ENCODE measurements at places on chromosomes 2 and 18.

- DNase-seq = no peak
Measured at GRCh38 chr2:108637304-108637669, 82.0 kb upstream of the RANBP2 start.

GRCh38 chr2:231970461-231970860 lies 8.9 kb downstream of the DIS3L2 start:
- DNase-seq = no peak

DNA sequence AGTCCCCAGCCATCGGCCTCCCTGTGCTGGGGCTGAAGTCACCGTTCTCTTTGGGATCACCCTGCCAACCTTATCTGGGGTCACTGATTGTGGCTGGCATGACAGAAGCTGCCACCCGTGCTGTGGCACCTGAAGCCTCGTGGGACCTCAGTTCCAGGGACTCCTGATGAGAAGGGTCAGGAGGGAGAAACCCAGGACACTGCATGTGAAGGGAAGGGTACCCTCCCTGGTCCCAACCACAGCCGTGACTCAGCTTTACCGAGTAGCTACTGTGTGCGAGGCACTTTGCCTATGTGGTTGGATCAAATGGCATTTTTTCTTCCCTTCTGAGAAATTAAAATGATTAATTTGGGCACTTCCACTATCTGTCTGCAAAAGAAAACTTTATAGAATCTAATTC lies 64.4 kb downstream of the SP110 start:
- no peak for DNase-seq

- DNase-seq = no peak
Measured at GRCh38 chr2:44531289-44531688, 169.5 kb downstream of the CAMKMT start.

- DNase-seq = no peak
Measured at GRCh38 chr2:239421851-239422250, 21.0 kb upstream of the HDAC4 start.

DNA sequence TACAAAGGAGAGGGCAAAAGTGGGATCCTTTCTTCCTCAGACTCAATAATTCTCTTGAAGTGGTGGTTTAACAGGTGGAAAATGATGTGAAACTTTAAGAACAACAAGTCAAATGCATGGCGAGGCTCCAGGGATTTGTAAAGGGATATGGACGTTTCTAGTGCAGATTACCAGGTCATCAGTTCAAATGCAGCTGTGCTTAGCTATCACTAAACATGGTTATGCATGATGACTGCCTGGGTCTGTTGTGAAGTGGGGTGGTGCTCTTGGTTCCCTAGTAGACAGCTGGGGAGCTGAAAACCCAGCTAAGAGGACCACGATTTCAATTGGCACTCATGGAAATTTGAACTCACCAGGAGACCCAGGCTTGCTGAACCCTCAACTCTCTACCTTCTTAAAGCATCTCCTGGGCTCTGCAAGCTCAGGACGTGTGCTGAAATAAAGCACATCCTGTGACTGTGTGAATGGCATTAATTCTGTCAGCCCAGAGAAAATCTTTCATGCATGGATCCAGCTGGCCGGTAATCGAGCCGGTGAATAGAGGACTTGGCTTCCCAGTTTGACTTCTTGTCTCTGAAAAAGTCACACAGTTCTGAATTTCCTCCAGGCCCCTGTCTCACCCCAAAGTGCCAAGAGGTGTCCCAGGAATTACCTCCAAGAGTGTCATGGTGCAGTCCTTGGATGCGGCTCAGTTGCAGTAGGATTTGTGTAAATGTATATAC lies 146.1 kb downstream of the MTX2 start:
- DNase-seq = no peak

DNA sequence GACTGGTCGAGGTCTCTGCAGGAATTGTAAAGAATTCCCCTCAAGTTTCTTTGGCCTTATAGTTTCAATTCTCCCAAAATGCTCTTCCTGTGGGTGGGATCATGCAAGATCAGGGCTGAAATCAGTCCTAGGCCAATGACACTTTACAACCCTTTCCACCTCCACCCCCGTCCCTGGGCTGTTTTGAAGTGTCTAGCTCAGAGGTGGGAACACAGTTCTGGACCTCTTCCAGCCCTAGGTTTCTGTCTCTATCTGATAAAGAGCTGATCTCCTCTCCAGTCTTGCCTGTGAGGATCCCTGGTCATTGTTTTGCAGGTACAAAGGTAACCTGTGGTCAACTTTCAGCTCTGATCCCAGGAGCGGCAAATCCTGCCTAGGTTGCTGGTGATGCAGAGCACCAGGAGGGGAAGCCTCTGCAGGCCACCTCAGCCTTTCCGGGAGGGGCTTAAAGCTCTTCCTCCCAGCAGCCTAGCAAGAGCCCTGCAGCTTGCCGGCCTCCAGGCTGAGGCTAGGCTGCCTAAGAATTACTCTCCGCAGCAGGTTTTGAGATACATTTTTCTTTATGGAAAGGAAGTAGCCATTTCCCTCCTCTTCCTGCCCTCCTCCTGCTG lies 69.8 kb upstream of the WIPF1 start:
- DNase-seq = no peak

GRCh38 chr2:58101500-58101899 lies 54.9 kb downstream of the VRK2 start:
- DNase-seq = no peak

DNA sequence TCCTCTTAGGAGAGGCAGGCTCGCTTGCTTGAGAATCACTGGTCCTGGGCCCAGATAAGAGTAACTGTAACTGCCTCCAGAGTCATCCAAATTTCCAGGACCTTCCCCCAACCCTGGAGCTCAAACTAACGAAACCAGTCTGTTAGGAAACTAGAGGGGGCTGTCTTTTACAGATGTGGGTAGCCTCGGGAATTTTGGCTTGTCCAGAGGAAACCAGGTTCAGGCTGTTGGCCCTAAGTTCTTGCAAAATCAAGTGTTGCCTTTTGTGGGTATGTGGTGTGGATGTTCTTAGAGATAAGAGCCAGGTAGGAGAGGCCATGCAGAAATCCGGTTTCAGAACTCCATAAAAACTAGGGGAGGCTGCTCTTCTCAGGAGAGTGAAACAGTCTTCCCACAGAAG lies 125.0 kb upstream of the DLX2 start:
- no peak for DNase-seq

- no peak for DNase-seq
Measured at GRCh38 chr2:6653281-6653750, 212.4 kb downstream of the CMPK2 start.

DNA sequence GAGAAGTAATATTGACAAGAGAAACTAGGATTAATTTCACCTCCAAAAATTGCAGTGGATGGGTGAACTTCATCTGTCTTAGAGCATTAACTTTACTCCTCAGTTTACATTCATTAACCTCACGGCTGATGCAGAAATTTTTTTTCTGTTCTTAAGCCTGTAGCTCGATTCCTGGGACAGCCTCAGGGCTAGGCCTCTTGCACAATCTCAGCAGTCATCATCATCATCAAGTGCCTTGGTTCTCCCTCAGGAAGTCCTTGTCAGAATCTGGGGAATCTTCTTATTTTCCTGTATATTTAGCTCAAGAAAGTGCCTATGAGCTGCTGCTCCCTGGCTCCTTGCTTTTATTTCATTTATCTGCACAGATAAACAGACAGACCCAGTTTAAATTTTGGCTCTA lies 1272.2 kb upstream of the LRRTM1 start:
- no peak for DNase-seq

DNA sequence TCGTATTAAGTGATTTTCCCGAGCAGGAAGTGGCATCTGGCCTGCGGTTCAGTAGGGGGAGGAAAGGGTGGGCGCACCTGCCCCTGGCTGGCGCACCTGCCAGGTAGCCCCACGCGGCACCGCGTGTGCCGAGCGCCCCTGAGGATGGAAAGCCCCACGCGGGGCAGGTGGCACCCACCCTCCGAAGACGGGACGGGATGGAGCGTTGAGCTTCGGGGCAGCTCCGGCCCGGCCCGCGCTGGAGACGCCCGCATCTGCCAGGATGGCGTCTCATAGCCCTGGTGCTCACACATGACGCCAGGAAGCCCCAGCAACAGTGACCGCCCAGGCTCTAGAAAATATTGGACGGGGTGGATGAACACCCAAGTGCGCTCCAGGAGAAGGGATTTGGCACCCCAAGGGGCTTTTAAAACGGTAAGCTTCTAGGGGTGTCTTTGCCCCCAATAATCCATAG lies 2.5 kb upstream of the NFATC1 start:
- no peak for DNase-seq

- DNase-seq = no peak
Measured at GRCh38 chr2:2172516-2172915, 158.6 kb downstream of the MYT1L start.

- DNase-seq = no peak
Measured at GRCh38 chr18:50849419-50849821, 29.5 kb upstream of the ME2 start.

DNA sequence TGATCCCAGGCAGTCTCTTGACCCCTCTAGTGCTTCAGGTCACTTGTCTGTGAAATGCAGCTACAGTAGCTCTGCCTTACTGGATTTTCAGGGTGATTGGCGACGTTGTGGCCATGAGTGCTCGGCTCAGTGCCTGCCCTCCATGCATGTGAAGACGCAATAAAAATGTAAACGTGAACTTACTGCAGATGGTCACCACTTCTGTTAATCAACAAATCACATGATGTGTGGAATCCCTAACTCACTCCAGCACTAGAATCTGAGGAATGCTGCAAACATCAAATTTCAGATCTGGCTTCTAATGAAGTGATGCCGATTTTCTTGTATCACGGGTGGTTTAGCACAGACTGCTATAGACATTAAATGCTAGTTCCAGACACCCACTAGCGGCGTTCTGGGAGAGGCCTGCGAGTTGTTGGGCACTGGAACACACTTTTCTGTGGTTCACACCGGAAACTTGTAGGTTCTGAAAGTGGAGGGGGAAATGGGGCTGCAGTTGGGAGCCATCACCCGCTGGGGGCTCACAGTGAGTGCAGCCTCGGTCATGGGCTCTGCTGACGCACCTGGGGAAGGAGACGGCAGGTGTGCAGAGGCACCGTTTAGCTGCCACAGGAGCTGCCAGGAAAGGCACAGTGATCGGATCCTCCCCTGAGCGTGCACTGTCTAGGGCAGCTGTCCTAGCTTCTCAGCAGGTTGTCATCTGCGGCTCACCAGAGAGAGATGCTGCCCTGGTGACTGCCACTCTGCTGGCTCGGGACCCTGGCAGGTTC lies 6.5 kb downstream of the CNDP1 start:
- DNase-seq = no peak

DNA sequence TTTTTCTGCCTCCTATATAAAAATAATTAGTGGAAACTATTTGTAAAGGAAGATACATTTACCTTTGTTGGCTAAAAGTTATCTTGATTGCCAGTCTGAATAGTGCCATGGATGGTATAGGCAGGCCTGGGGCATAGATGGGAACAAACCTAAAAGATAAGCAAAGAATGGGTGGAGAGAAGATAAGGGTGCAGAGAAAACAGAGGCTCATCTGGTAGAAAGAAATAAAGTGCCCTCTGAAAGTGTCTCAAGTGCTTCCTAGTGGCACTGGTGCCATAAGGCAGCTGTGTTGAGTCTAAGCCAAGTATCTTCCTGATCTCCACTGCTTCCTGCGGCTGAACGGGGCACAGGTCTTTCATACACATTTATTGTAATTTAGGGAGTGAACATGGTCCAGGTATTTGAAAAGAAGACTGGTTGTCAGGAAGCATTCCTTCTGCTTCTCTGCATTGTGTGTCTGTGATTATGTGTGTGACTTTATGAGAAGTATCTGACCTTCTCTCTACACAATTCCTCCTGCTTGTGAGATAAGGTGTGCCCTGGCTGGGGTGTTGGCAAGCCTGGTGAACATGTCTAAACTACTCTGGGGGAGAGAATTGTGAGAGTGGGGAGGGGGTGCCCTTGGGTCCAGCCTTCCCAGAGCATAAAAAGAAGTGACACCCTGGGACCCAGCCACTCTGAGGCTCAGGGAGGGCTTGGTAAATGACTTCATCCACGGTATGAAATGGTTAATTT lies 280.5 kb downstream of the CAMKMT start:
- no peak for DNase-seq

DNA sequence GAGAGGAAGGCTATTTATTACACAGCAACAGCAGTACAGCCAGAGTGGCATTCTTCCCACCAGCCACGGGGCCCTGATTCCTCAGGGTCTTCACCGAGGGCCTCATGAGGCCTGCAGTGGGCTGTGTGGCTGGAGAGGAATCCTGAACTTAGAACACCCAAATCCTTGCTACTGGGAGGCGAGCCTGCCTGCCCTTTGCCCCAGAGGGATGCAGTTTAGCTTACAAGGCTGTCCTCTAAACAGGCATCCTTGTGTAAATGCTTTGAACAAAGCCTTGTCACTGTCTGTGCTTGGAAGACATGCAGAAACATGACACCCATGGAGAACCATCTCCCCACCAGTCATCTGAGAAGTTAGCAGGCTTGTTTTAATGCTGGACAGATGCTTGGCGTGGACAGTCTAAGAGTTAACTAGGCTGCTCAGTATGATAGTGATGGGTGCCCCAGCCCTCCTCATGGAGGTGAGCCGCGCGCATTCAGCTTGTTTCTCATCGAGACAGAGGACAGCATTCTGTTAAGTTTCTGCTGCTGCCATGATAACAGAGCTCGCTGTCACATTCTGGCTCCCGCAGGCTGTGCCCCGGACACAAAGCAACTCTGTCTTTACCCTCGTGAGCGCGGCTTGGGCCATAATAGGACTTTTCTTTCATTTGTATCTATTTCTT lies 42.9 kb downstream of the ADI1 start:
- no peak for DNase-seq

DNA sequence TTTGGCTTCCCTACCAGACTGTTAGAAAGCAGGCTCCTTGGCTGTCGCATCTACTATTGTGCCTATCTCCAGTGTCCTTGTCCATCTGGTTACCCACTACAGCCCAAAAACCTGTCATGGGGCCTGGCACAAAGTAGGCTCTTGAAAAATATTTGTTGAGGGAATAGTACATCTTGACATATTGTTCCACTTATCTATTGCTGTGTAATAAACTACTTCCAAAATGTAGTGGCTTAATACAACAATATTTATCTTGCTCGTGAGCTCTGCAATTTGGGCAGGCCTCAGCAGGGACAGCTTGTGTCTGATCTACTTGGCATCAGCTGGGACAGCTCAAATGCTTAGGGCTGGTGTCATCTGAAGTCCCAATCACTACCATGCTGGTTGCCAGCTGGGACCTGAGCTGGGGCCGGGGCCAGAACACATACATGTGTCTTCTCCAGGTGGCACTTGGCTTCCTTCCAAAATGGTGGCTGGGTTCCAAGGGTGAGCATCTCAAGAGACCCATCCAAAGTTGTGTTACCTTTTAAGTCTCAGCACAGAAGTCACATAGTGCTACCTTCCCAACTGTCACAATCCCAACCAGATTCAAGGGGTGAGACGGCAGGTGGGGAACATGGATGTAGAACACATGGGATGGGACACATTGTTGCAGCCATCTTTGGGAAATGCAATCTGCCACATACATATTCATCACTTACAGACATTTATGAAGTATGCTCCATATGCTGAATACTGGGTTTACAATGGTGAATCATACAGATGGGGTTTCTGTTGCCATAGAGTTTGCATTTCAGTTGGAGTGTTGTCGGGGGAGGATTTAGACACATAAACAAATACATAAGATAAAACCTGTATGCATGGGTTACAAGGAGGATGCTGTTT lies 134.2 kb downstream of the FOXI3 start:
- no peak for DNase-seq
